Peyer's patch (tissue), 4 donors: ENCODE measurements at places on chromosomes 5 and 9. TPM values are rescaled to one million over a fixed set of nuclear protein-coding genes. Genes with fewer than 3 reads are reported as not detected.

GRCh38 chr5:139903795-139904565, 108.4 kb downstream of the PSD2 start:
- DNase-seq: peak; percentile 40

- no peak for DNase-seq
Measured at GRCh38 chr5:125575891-125576505, 829.6 kb upstream of the ZNF608 start.

DNA sequence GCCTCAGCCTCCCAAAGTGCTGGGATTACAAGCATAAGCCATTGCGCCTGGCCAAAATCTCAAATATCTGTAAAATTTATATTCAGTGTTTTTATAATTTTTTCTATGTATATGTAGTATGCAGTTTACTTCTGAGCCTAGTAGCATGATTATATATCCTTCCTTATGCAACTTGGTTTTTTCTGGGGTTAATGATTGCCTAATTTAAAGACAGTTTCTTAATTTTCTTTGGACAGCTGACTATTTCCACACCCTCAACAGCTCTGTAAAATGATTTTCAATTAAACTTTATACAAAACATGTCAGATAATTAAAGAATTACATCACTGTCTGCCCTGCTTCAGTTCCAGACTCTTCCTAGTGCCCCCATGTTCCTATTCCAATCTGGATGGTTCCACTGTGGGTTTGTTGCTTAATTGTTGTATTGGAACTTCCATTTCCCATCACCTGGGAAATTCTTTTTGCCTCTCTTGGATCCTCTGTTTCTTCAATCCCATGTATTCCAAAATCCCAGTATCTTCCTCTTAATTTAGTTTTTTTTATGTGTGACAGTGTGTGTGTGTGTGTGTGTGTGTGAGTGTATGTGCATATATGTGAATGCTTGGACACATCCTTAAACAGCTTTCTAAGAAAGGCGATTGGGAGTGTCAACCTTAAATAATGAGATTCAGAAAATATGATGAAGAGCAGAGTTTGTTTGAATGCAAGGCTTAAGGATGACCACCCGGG, 53.2 kb downstream of the C5orf22 start:
- DNase-seq: no peak

DNA sequence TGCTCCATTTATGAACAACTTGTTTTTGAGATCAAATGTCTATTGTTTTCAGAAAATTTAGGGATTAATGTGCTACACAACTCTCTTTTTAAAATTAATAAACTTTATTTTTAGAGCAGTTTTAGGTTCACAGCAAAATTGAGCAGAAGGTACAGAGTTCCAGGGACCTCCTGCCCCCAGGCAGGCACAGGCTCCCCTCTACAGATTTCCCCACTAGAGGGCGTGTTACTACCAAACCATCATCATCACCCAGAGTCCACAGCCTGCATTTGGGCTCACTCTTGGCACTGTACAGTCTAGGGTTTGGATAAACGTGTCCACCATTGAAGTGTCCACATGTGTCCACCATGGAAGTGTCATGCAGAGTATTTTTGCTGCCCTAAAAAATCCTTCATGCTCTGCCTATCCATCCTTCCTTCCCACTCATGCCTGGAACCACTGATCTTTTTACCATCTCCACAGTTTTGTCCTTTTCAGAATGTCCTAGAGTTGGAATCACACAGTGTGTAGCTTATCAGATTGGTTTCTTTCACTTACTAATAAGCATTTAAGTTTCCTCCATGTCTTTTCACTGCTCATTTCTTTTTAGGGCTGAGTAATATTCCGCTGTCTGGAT, 61.7 kb downstream of the MRPL36 start:
- peak; percentile 51 for DNase-seq

DNA sequence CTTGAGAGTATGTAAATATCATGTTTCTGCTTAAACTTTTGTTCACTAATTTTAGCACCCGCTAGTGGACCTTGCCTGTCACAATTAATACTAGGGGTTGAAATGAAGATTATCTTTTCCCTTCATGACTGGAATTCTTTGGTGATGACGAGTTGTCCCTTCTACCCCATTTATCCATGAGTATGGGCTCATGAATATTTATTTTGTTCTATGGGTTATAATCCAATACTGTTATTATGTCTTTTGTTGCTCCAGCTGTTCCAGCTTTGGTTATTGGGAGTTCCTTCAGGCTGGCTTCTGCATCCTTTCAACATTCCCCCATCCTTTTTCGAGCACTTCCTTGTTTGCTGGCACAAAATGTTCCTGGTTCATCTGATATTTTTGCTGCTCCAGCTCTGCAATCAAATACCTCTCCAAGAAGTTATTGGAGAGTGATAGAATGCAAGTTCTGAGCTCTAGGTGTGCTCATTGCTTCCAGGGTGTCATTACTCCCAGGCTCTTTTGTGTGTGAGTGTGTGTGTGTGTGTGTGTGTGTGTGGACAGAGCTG, 19.7 kb upstream of the ARHGEF28 start:
- DNase-seq: no peak

DNA sequence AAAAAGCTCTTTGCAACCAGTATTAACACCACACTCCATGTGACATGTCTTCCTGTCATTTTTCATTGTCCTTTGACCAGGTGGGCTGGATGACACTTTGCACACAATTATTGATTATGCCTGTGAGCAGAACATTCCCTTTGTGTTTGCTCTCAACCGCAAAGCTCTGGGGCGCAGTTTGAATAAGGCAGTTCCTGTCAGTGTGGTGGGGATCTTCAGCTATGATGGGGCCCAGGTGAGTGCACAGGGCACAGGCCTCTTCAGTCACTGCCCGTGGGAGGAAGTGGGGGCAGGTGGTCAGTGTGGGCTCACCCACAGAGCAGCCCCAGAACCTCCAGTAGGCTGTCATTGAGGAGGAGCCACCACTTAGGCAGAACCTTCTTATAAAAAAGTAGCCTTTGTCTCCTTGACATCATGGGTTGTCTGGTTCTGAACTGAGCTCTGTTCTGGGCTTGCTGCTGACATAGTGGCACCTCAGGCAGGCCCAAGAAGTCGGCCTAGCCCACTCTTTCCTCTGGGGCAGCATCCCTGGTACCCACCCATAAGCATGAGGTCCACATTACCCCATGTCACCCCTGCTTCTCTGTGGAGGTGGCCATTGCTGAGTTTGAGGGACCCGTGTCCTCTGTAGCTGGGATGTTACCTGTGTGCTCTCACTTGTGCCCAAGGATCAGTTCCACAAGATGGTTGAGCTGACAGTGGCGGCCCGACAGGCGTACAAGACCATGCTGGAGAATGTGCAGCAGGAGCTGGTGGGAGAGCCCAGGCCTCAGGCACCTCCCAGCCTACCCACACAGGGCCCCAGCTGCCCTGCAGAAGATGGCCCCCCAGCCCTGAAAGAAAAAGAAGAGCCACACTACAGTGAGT, 39.3 kb downstream of the SECISBP2 start:
- DNase-seq: no peak

DNA sequence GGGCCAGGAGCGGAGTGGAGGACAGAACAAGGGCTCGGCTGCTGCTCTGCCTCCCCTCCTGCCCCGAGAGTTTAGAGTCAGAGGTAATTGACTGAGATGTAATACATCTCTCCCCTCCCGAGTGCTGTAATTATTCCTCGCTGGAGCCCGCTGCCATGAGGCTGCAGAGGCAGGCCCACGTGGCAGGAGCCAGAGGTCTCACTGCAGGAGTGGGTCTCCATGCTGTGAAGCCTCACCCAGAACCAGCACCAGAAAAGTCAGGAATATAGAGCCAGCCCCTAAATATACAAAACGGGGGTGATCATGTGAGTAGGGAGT, 2.5 kb downstream of the FAM163B start:
- no peak for DNase-seq

GRCh38 chr9:91374939-91375338, 13.2 kb upstream of the AUH start:
- DNase-seq: no peak

- DNase-seq: no peak
Measured at GRCh38 chr9:71628247-71628646, 140.1 kb downstream of the CEMIP2 start.

- no peak for DNase-seq
Measured at GRCh38 chr5:58937031-58937681, 354.3 kb downstream of the RAB3C start.

GRCh38 chr5:29037716-29038115, 1999.3 kb upstream of the CDH9 start:
- DNase-seq: no peak

DNA sequence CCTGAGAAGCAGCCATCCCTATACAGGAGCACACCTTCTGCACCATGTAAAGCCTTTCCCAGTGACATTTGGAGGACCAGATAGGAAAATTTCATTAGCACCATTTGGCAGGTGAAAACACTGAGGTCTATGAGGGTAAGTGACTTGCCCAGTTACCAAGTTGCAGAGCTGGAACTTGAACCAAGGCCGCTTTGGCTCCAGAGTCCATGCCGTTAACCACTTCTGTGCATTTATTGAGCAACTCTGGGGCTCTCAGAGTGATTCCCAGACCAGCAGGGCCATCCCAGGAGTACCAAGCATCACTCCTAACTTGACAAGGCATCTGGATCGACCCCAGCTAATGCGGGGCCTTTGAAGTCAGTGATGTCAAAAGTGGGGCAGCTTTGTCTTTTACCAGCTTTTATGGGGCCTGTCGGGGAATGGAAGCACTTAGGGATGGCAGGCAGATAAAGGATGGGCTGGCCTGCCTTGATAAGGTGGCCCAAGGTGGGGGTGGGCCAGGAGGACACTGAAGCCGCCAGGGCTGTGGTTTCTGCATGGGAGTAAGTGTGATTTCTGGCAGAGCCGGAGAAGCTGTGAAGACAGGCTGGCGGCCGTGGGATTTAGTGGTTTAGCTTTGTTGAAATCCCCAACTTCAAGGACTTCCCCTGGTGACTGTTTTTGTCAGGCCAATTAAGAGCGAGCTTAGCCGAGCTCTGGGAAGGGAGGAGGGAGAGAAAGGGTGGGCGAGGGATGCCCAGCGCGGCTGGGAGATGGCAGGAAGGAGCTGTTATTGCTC, 127.3 kb downstream of the MACROH2A1 start:
- DNase-seq: no peak

GRCh38 chr5:147857302-147858129, 21.0 kb upstream of the SCGB3A2 start:
- DNase-seq: no peak

- DNase-seq: no peak
Measured at GRCh38 chr9:120761006-120761405, 32.2 kb downstream of the FBXW2 start.

GRCh38 chr9:7965063-7965462, 165.5 kb upstream of the DMAC1 start:
- no peak for DNase-seq

- DNase-seq: no peak
Measured at GRCh38 chr9:8614926-8615440, 815.4 kb upstream of the DMAC1 start.

- no peak for DNase-seq
Measured at GRCh38 chr9:119771341-119771740, 402.1 kb upstream of the BRINP1 start.

DNA sequence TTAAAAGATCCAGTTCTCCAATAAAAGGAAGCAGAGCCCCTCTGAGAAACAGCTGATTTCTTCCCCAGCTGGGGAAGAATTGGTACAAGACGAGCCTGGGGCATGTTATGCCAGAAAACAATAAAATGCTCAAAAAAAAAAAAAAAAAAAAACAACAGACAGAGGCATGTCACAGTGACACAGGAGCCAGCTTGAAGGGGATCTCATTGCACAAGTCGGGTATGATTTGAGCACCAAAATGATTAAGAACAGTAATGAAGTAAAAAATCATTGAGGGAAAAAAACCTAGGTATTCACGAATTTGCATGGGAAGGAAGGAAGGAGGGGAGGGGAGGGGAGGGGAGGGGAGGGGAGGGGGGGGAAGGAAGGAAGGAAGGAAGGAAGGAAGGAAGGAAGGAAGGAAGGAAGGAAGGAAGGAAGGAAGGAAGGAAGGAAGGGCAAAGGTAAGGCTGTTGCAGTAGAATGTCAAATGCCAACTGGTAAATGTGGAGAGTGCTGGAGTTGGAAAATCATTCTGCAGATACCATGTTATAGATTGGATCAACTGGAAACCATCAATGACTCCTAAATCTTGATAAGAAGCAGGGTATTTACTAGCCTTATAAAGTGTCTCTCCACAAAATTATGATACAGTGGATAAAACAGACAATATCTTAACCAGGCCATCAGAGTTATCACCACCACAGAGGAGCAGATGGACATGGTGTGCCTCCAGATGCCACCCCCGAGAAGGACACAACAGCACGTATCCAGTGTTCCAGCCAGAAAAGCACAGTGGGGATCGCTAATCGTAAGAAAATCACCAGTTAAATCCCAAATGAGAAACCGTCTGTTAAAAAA, 7.2 kb downstream of the GNA14 start:
- DNase-seq: no peak

GRCh38 chr5:172574871-172575223, 66.2 kb upstream of the NEURL1B start:
- no peak for DNase-seq

DNA sequence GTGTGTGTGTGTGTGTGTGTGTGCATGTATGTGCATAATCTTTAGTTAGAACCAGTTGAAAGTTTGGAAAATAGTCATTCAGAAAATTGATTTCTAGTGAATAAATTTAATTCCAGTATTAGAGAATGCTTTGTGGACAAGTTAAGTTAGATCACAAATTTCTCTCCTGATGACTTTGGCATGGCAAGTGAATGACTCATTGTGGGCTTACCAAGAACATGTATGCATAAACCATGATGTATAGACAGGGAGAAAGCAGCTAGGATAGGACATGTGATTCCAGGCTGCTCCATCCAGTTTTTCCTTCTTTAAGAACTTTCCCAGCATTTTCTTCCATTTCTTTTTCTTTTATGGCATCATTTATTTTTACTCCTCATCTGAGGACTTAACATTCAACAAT, 85.7 kb upstream of the SGCD start:
- no peak for DNase-seq

- no peak for DNase-seq
Measured at GRCh38 chr5:35657877-35658276, 40.2 kb downstream of the SPEF2 start.

DNA sequence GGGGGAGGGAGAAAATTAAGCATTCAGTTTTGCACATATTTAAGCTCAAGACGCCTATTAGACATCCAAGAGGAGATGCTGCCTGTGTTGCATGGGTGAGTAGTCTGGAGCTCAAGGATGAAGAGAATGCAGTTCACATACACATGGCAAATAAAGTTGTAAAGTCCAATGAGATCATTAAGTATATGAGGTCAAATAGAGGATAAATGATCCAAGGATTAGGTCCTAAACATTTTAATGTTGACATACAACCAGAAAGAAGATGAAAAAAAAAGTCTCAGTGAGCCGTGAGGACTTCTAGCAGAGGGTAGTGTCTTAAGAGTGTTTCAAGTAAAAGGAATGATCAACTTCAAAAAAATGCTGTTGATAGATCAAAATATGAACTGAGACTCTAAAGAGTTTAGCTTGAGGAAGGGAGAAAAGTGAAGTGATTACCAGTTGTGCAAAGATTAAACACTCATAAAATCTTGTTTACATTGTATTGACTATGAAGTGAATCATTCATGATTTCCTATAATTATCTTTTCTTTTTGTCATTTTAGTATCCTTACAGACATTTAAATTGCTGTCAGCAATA, 251.8 kb downstream of the ZNF608 start:
- no peak for DNase-seq

Gene DBH
- not detected for total RNA-seq

Gene CCL28
- total RNA-seq: 13.7 TPM

Gene CD274
- 1.7 TPM for total RNA-seq

Gene CYLC2
- total RNA-seq: not detected

Gene TAF11L10
- total RNA-seq: not detected

Gene CAVIN4
- not detected for total RNA-seq

Gene SECISBP2
- total RNA-seq: 100 TPM

Gene IRX4
- not detected for total RNA-seq

Gene FOXD4L4
- total RNA-seq: not detected

Gene FAT2
- not detected for total RNA-seq

Gene NRARP
- 49.1 TPM for total RNA-seq

Gene PRPF4
- total RNA-seq: 13.1 TPM

Gene TAF11L9
- not detected for total RNA-seq

Gene HAVCR2
- total RNA-seq: 0.53 TPM

Gene FOXD4L3
- 0.94 TPM for total RNA-seq
